Fibroblast of skin of back (primary cell): ENCODE measurements at places on chromosomes 12 and 14.

DNA sequence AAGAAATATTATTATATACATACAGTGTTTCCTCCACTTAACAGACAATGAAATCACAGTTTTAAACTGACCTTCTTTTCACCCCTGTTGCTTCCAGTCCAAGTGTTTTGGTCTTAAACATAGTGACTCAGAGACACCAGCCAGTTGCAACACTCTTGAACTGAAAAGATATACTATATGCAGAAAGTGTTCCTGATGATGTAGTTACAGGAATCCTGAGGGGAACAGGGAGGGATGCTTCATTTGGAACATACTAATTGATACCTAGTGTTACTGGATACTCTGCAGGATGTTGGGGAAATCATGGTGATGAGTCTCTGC lies 420.8 kb downstream of the CCDC91 start:
- peak; percentile 74 for DNase-seq

GRCh38 chr12:22518060-22518719 lies 26.2 kb downstream of the C2CD5 start:
- DNase-seq: peak; percentile 7

GRCh38 chr14:96166461-96167223 lies 38.0 kb upstream of the BDKRB2 start:
- DNase-seq: peak; percentile 58

DNA sequence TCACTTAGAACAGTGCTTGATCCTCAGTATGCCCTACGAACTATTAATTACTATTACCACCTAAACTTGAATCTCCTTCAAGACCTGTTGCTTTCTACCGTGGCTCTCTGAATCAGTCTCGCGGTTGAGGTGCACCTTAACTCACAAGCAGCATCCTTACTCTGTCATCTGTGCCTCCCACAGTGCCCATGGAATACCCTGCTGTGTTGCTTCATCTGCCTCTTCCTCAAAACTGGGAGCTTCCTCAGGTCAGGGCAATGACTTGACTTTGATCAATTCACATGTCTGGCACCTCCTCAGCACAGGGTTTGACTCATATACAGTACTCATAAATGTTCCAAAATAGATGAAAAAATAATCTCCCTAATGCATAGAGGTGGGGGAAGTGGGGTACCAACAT lies 305.9 kb downstream of the NUAK1 start:
- no peak for DNase-seq

DNA sequence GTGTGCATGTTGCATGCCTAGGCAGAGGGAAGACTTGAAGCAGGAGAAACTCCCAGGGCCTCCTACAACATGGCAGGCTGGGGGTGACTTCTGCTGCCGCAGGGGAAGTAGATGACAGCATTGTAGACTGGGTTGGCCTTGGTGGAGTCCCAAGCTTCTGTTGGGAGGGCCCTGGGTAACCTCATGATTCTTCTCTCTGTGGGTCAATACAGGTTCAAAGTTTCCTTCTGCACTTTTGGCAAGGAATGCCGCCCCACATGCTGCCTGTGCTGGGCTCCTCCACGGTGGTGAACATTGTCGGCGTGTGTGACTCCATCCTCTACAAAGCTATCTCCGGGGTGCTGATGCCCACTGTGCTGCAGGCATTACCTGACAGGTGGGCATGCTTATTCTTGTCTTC lies 78.4 kb upstream of the RIC8B start:
- DNase-seq: no peak

DNA sequence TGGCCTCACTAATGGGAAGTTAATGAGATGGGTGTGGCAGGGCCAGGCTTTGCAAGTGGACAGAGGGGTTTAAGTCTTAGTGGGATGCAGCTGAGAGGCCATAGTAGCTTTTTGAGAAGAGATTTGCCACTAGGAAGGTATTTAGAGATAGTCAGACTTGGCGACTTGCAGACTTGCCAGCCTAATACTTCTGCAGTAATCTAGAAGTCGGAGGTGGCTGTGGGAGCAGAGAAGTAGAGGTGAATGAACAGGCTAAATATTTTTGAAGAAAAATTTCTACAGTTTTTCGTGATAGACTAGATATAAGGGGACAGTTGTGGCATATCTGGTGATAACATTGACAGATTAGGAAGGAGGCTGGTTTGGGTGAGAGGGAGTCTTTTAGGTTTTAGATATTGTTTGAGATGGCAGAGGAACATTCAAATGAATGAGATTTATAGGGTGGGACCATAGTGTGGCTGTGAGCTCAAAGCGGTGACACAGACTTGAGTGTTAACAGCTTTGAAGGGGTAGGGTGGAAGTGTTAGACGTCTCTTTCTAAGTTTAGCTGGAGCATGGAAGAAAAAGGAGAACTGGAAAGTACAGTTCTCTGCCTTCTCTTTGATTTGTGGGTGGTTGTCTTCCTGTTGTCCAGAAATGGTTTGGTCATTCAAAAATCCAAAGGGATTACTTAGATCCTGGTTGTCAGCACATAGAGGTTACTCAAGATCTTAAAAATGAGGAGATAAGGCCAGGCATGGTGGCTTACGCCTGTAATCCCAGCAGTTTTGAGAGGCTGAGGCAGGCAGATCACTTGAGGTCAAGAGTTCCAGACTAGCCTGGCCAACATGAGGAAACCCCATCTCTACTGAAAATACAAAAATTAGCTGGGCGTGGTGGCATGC lies 44.9 kb downstream of the MAPKAPK5 start:
- no peak for DNase-seq

- DNase-seq: no peak
These were observed 18.9 kb downstream of the PPP1R13B start for GRCh38 chr14:103828315-103828967.

DNA sequence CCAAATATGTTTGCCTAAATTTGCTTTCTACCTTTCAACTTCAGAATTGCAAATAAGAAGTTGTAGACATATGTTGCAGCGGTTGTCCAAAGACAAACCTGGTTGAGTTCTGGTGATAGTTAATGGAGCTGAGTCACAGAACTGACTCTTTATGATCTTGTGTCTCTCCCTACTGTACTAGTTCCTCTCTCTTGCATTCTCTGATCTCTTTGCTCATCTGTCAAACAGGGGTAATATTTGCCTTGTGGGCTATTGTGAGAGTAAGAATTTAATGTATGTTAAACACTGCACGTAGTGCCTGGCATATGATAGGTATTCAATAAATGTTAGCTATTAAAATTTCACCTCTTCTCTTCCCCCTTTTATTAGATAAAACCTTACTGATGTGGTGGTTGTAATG lies 283.5 kb upstream of the RGS6 start:
- no peak for DNase-seq

- DNase-seq: no peak
These were observed 118.9 kb downstream of the ETV6 start for GRCh38 chr12:11768233-11768965.

GRCh38 chr12:108856428-108857157 lies 790 bp downstream of the SSH1 start:
- DNase-seq: peak; percentile 78

DNA sequence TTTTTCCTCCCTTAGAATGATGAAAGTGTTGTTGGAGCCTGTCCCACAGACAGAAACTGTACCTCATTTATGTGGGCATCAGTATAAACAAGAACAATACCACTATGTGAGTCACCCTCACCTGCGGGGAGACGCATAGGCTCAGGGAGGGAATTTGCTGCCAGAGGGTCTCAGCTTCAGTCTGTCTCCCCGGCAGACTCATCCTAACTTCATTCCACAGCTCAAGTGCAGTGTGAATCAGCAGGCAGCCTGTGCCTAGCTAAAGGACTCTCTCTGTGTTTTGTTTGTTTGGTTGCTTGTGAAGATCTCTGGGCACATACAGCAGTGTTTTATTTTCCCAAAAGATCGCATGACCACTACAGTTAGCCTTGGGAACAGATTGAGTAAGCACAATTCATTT lies 98.9 kb downstream of the PRKCH start:
- no peak for DNase-seq

DNA sequence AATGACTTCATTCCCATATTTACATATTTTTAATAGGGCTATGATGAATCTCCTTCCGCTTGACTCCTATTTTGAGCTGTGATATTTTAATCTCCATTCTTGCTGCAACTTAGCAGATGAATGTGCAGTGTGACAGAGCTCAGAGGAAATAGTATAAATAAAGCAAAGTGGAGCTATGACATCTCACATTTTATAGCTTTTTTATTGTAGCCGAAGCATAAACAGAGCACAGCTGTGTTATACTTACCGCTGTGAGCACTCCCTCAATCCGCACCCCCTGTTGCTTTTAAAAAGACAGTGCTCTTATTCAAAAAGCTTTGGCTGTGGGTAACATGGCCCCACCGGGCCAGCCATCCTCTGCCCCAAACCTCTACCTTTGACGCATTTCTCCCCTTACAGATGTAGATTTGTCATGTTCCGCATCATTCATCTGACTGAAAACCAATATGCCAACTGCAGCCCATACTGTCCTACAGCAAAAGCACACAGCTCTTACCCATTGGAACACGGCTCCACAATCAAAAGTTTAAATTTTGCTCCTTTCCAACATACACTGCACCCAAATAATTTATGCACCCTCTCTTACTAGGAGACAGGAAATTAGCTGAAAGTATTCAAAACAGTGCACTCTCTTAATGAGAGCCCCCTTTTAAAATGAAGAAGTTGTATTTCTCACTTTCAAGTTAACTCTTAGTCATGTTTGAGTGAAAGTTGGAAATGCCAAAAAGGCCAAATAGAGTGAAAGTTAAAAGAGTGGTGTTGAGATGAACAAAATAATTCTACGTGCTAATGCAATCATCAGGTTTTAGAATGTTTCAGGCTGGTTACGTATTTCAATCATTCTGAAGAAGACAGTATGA lies 429.3 kb upstream of the SOX5 start:
- peak; percentile 16 for DNase-seq

- peak; percentile 3 for DNase-seq
These were observed 12.5 kb upstream of the CRADD start for GRCh38 chr12:93664573-93665138.

DNA sequence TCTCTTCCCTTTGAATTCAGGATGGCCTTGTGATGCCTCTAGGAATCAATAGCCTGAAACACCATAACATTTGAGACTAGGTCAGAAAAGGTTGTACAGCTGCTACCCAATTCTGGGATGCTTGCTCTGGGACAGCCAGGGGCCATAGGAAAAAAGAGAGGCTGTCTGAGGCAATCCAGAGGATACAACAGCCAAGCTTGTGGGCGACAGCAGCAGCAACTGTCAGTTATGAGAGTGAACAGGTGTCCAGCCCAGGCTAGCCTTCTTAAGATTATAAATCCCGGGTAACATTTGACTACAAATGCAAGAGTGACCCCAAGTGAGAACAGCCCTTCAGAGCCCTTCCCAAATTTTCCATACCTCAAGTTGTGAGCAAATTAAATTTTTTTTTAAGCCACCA lies 11.1 kb downstream of the DCN start:
- DNase-seq: no peak

- peak; percentile 26 for DNase-seq
These were observed 6.2 kb downstream of the RPL36AL start for GRCh38 chr14:49614196-49614595.

- DNase-seq: peak; percentile 48
These were observed 456.7 kb upstream of the SEL1L start for GRCh38 chr14:81990312-81990761.

DNA sequence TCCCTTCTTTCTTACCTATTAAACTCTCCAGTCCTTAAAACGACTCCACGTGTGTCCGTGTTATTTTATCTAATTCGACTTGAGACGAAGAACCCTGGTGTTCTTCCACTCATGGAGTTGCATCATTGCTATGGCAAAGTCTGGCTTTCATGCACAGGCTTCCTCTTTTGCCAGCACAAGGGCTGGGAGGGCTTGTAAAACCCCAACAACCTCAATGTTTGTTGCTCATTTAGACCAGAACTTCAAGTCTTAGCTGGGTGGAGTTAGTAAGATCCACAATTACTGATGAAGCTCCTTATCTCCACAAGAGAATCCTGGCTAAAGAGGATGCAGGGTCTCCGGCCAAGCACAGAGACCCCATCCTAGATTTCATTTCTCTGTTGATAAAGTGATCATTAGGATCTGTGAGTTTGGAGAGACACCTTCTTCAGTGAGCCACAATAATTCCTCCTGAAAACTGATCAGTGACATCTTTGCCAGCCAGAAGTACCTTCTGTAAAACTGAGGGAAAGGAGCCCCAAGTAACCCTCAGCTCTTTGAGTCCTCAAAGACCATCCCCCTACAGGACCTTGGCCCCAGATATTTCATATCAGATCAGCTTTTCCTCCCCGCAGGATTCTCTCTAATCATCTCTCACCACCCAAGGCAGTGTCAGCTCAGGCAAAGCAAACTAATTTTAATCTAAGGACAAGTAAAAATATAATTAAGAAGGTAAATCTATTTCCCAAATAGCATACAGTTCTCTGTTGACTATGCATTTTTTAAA lies 514.6 kb downstream of the FUT8 start:
- DNase-seq: no peak

- DNase-seq: no peak
These were observed 227.3 kb upstream of the RTL1 start for GRCh38 chr14:101130861-101131260.

GRCh38 chr14:95562892-95563685 lies 28.2 kb downstream of the GLRX5 start:
- peak; percentile 5 for DNase-seq

GRCh38 chr12:54142114-54142475 lies 46.7 kb downstream of the SMUG1 start:
- peak; percentile 47 for DNase-seq

DNA sequence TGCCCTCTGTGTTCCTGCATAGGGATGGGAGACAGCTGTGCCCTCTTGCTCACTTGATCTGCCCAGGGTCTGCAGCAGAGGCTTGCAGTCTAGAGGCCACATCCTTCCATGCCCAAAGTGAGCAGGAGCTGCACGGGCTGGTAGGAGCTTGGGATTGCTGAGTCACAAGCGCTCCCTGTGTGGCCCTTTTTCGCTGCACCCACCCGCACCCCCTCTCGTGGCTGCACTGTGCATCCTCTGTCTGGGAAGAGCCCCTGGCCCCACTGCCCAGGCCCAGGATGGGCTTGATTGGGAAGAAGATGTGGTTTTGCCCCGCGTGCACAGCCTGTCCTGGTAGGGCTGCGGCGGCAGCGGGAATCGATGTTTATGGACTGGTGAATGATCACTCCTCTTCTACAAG lies 192.4 kb downstream of the TSPAN9 start:
- DNase-seq: no peak

GRCh38 chr12:80032946-80033345 lies 66.4 kb upstream of the OTOGL start:
- DNase-seq: peak; percentile 23

GRCh38 chr12:39935275-39935674 lies 170.6 kb downstream of the SLC2A13 start:
- peak; percentile 83 for DNase-seq
